ENCODE measurements at places on chromosomes 5 and 9.

DNA sequence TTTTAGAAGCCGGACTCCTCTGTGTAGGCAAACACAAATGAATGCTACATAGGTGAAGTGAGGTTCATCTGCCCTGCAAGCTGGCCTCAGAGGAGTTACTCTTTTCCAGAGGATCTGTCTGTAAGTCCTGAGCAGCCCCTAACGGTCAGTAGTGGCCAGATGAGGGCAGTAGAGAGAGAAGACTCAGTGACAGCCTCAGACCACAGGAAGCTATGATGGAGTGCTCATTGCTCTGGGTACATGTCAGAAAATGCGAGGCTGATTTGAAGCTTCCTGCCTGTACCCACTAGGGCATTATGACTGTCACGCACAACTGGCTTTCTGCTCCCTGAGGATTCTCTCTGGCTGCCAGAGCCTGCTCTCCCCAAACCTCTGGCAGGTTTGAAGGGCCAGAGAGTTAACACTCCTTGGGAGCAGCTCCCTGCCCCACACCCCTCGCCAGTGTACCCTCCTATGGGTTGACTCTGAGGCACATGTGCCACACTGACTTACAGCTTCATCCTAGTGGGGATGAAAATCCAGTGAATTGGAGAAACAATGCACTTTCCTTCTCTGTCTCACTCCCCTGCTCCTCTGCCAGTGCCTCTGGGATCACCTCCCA, 141.5 kb downstream of the GABRG2 start:
- no peak for DNase-seq

- DNase-seq = no peak
Measured at GRCh38 chr9:13447843-13448422, 168.4 kb upstream of the MPDZ start.

DNA sequence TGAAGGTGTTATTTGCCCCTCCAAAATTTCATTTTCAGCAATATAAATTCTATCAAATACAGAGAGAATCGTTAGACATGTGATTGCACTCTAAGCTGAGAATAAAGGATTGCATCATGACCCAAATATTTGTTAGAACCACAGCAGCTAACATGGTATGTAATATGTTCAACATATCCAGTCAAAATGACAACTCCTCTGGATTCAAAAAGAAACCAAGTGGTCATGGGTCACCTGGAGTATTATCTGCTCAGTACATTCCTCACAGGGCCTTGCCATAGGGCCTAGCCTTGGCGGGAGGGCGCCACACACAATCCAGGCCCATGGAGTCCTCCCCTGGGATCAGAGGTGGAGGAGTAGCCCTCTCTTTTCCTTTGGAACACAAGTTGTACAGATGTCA, 179.2 kb downstream of the HSD17B3 start:
- DNase-seq = no peak

DNA sequence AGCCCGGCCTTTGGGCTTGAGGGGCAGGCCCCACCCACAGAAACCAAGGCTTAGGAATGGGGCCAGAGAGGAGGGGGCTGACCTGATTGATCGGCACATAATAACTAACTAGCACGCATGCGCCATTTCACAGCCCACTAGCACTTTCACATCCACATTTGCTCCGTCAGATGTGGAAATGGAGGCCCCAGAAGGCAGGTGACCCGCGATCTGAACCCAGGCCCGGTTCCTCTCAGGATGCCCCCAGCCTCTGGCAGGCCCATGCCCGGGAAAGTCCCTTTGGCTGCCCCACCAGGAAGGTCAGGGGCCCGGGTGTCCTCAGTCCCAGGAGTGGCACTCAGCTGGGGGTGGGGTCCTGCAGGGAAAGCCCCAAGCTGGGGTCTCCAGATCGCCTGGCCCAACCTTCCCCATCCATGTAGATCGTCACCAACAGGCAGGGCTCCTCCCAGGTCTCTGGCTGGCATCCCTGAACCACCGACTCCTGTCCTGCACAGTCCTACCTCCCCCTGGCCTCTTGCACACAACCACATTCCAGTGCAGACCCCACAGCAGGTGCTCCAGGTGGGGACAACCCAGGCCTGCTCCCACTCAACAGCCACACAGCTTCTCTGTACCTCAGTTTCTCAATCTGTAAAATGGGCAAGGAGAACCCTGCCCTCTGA, 46.7 kb downstream of the VAV2 start:
- DNase-seq = no peak

- DNase-seq = no peak
Measured at GRCh38 chr5:164335837-164336236, 830.4 kb downstream of the MAT2B start.

DNA sequence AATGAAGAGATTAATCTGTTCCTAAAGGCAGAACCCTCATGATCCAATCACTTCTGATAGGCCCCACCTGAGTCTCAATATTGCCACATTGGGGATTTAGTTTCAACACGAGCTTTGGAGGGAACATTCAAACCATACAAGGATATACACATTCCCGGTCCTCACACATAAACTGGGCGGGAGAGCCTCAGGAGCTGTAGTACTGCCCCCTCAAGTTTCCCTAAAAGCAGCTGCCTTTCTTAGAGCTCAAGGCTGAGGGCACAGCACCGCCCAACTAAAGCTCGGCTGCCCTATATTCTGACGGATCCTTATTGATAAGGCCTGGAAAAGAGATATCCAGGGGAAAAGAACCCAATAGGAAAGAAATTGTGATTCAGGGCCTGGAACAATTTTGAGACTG, 83.0 kb downstream of the GADD45G start:
- DNase-seq = no peak

DNA sequence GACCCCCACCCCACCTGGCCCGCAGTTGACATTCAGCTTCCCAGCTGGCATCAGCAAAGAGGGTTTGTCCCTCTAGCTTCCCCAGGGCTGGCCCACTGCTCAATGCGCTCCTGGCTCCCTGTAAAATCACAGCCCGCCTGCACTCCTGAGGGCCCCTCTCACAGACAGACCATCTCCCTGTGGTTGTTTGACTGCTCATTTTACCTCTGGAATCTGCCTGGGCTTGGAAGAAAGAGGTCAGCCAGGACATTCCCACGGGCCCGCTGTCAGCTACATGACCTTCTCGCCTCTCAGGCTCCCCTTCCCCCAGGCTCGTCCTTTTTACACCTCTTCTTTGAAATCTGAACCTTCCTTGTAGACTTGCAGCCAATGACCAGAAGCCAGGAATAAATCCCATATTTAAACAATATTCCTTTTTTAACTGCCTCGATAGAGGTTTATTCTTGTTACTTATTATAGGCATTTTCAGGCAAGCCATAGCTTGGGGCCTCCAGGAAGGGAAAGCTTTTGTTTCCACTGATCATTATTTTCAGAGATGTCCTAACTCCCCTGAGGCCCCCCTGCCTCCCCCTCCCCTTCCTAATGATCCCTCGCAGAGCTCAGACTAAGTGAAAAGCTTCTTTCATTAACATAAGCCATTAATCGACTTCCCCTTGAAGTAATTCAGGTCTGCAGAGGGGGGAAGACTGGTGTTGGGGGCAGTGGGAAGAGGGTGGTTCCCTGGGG, 76.3 kb upstream of the IQGAP2 start:
- no peak for DNase-seq

DNA sequence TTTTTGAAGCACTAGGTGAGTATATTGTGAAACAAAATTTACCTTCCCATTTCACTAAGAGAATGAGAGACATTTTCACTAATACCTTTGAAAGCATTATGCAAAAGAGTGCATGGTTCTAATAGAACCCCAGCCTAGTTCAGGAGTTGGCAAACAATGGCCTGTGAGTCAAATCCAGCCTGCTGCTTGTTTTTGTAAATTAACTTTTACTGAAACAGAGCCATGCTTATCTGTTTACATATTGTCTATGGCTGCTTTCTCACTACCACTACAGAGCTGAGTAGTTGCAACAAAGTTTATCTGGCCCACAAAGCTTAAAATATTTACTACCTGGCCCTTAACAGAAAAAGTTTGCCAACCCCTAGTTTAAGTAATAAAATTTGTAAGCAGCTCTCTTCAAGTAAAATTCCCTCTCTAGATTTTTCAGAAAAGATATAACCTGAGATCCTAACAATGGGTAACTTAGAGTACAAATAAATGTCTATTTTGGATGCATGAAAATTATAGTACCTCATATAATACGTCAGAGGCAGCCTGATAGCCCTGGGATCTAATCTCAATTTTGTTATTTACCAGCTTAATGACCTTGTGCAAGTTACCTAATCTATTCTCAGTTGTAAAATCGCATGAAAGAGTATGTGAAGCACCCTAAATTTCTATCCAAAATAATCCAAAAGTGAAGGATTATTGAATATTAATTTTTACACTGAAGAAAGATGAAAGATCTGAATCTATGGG, 50.7 kb upstream of the ARL15 start:
- DNase-seq = no peak

GRCh38 chr5:122877518-122877917, 32.1 kb downstream of the SNX24 start:
- no peak for DNase-seq
